ENCODE measurements at places on chromosomes 1 and 21.
A peak's percentile ranks its signal among the peaks of the same experiment; 100 is the strongest.

GRCh38 chr1:147046189-147046862 is 108.2 kb downstream of the NBPF12 start:
- no peaks in the 10 kb centered on the region for H3K36me3 ChIP-seq
- no peaks in the 10 kb centered on the region for H3K4me1 ChIP-seq
- no peak for DNase-seq
- peaks cover under 1% of the 10 kb centered on the region for H3K27me3 ChIP-seq
- H3K4me3 ChIP-seq = no peak overlapping the region

GRCh38 chr1:222788402-222789156 is 26.3 kb upstream of the DISP1 start:
- peaks cover 17% of the 10 kb centered on the region for H3K27me3 ChIP-seq
- H3K27ac ChIP-seq = no peak overlapping the region
- H3K4me1 ChIP-seq = peaks cover 3% of the 10 kb centered on the region
- H3K36me3 ChIP-seq = no peaks in the 10 kb centered on the region

- peaks cover 15% of the 10 kb centered on the region for H3K36me3 ChIP-seq
- no peaks in the 10 kb centered on the region for H3K27me3 ChIP-seq
- peak within 1 kb of the TSS; percentile 60 for H3K4me3 ChIP-seq
- H3K27ac ChIP-seq = peak within 1 kb of the TSS; percentile 85
- DNase-seq = peak; percentile 96
Measured at GRCh38 chr1:151006327-151007052, at the start of gene MINDY1. Gene MINDY1 (minus strand): TSS chr1:151006902. CDS start chr1:151002617, 4,285 bp downstream.

GRCh38 chr1:8025061-8025670 is 943 bp downstream of the ERRFI1 start:
- H3K4me1 ChIP-seq = peaks cover 18% of the 10 kb centered on the region
- H3K27ac ChIP-seq = peak overlapping the region; percentile 50
- DNase-seq = peak; percentile 49
- no peaks in the 10 kb centered on the region for H3K27me3 ChIP-seq

DNA sequence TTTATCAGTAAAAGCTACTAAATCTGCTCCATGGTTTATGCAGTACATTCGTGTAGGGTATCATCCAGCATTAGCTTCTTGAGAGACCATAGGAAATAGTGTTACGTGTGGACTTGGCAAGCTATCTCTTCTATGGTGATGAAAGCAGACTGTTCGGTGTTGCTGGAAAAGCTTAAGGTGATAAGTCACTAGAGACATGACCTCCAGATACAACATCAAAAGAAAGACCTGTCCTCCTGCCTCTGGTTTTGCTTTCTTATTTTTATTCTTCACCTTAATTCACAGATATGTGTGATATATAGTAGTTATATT is 53.5 kb upstream of the S1PR1 start:
- no peaks in the 10 kb centered on the region for H3K36me3 ChIP-seq
- H3K27me3 ChIP-seq = no peaks in the 10 kb centered on the region
- no peak overlapping the region for H3K4me3 ChIP-seq
- H3K27ac ChIP-seq = no peak overlapping the region

GRCh38 chr1:212862111-212862690 is 4.1 kb downstream of the FLVCR1 start:
- H3K27ac ChIP-seq = no peak overlapping the region
- H3K27me3 ChIP-seq = no peaks in the 10 kb centered on the region

DNA sequence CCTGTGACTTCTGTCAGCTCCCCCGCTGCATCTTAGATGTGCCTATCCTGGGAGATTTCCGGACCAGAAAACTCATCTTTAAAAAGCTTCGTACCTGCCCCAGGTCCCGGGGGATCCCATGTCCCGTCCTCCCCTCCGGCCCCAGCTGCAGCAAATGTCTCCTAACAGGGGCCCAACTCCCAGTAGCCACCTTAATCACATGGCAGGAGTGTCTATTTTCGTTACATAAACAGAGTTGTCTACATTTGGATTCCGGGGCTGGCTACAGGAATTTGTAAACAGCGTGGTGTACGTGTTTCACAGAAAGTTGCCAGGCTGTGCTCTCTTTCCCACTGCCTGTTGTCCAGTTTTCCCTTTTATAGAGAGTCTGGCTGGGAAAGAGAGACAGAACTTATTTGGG is 17.9 kb upstream of the KCNE2 start:
- DNase-seq = peak; percentile 78
- no peak overlapping the region for H3K4me3 ChIP-seq
- no peaks in the 10 kb centered on the region for H3K27me3 ChIP-seq
- no peak overlapping the region for H3K27ac ChIP-seq
- H3K36me3 ChIP-seq = no peaks in the 10 kb centered on the region

GRCh38 chr1:24181619-24182018 is 5.5 kb downstream of the IFNLR1 start:
- H3K36me3 ChIP-seq = no peaks in the 10 kb centered on the region
- DNase-seq = no peak
- H3K4me3 ChIP-seq = no peak overlapping the region
- H3K27me3 ChIP-seq = peaks cover 41% of the 10 kb centered on the region

DNA sequence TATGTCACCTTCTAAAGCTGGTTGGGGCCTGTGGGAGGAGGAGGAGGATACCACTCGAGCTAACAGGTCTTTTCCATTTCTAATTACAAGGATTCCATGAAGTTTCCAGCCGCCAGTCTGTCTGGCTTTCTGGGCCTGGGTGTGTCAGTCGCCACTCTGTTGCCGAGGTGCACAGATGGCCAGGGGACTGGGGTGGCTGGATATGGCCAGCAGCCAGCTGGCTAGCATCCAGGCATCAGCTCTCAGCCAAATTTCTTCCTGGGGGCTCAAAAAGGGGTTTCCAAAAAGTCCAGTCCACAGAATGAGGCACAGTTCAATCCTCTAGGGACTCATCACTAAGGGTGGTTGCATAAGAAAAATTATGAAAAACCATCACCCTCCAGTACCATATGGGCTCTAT is 32.4 kb downstream of the ITPKB start:
- H3K27ac ChIP-seq = no peak overlapping the region
- no peak for DNase-seq
- H3K36me3 ChIP-seq = no peaks in the 10 kb centered on the region
- no peaks in the 10 kb centered on the region for H3K27me3 ChIP-seq

DNA sequence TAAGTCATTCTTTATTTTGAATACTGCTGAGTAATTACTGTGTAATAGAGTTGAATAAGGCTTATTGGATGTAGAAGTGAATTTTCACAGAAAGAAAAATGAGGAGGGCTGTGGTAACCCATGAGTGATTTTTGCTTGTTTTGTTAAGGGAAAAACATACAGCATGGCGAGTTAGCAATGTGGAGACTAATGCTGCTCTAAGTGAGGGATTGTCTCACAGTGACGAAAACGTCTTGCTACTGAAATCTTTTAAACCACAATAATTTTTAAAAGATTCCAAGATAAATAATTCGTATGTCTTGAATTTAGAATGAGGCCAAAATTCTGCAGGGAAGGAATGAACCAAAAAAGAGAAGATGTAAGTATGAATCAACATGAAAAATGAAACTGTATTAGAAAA is 16.2 kb upstream of the PLA2G4A start:
- no peak for DNase-seq
- no peaks in the 10 kb centered on the region for H3K36me3 ChIP-seq
- no peaks in the 10 kb centered on the region for H3K4me1 ChIP-seq
- H3K27ac ChIP-seq = no peak overlapping the region

GRCh38 chr1:40894455-40894854 is 32.3 kb upstream of the CITED4 start:
- no peak overlapping the region for H3K4me3 ChIP-seq
- DNase-seq = no peak
- H3K4me1 ChIP-seq = peaks cover 14% of the 10 kb centered on the region
- no peak overlapping the region for H3K27ac ChIP-seq

GRCh38 chr21:31917108-31917507 is 44.3 kb downstream of the HUNK start:
- no peak for DNase-seq
- H3K36me3 ChIP-seq = no peaks in the 10 kb centered on the region
- H3K27me3 ChIP-seq = no peaks in the 10 kb centered on the region
- H3K27ac ChIP-seq = no peak overlapping the region

DNA sequence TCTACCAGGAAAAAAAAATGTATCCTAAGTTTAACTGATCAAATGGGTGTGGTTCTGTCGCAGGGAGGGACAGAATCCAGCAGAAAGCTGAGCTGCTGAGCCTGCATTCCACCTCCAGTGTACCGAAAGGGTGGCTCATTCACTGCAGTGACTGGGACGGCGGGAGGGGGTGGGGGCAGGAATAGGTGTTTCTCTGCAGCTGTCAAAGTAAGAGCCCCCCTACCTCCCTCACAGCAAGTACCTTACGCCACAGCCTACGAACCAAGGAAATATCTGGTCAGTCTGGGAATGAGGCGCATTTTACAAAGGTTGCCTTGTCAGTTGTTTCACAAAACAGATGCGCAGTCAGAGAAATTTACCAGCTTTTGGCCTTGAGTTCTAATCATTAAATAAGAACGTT is 1.7 kb downstream of the S100B start:
- H3K27me3 ChIP-seq = peaks cover 4% of the 10 kb centered on the region
- no peak overlapping the region for H3K4me3 ChIP-seq
- DNase-seq = no peak
- no peak overlapping the region for H3K27ac ChIP-seq
- H3K36me3 ChIP-seq = no peaks in the 10 kb centered on the region

- no peak overlapping the region for H3K27ac ChIP-seq
- no peaks in the 10 kb centered on the region for H3K4me1 ChIP-seq
- no peaks in the 10 kb centered on the region for H3K27me3 ChIP-seq
- H3K36me3 ChIP-seq = no peaks in the 10 kb centered on the region
Measured at GRCh38 chr1:187038784-187039183, 210.0 kb downstream of the PLA2G4A start.

- no peak overlapping the region for H3K27ac ChIP-seq
- H3K27me3 ChIP-seq = no peaks in the 10 kb centered on the region
- DNase-seq = no peak
- H3K4me3 ChIP-seq = no peak overlapping the region
- no peaks in the 10 kb centered on the region for H3K36me3 ChIP-seq
- H3K4me1 ChIP-seq = no peaks in the 10 kb centered on the region
Measured at GRCh38 chr1:176225911-176226310, 18.8 kb upstream of the COP1 start.

DNA sequence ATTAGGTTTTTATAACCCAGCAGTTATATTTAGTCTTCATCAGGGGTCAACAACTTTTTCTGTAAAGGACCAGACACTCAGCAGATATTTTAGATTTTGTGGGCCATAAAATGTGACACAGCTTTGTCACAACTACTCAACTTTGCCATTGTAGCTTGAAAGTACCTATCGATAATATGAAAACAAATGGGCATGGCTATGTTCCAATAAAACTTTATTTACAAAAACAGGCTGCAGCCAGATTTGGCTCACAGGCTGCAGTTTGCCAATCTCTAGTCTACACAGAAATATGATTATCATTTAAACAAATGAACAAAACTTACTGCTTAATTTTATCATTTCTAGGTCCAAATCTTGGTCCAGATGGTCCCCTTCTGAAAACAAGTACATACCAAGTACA is 23.0 kb downstream of the VAMP4 start:
- H3K36me3 ChIP-seq = no peaks in the 10 kb centered on the region
- no peaks in the 10 kb centered on the region for H3K4me1 ChIP-seq
- no peak for DNase-seq
- H3K27me3 ChIP-seq = no peaks in the 10 kb centered on the region
- H3K4me3 ChIP-seq = no peak overlapping the region

DNA sequence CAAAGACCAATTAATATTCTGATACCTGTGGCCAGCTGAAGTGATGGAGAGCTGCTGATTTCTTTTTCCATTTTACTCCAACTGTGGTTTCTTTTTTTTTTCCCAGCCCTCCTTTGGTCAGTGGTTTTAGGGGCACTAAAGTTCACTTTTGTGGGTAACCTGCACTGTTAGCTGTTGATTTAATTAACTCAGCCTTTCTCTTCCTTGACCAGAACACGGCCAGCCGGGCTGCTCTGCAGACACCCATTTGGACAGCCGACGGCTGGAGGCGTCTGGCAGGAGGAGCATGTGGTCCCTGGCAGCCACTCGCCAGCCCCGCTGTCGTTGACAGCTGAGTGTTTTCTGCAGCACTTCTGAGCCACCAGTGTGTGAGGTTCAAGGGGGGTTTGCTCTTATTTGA is 136.2 kb upstream of the RUNX3 start:
- H3K36me3 ChIP-seq = no peaks in the 10 kb centered on the region
- H3K4me3 ChIP-seq = no peak overlapping the region
- no peak for DNase-seq

- peaks cover 29% of the 10 kb centered on the region for H3K27me3 ChIP-seq
- H3K27ac ChIP-seq = no peak overlapping the region
Measured at GRCh38 chr1:204331275-204331674, 28.5 kb downstream of the PLEKHA6 start.

GRCh38 chr1:202716654-202717053 is 6.4 kb upstream of the SYT2 start:
- no peaks in the 10 kb centered on the region for H3K36me3 ChIP-seq
- H3K27ac ChIP-seq = no peak overlapping the region
- no peaks in the 10 kb centered on the region for H3K4me1 ChIP-seq

- DNase-seq = peak; percentile 1
- H3K4me3 ChIP-seq = no peak overlapping the region
- H3K4me1 ChIP-seq = no peaks in the 10 kb centered on the region
- H3K27me3 ChIP-seq = no peaks in the 10 kb centered on the region
- no peak overlapping the region for H3K27ac ChIP-seq
Measured at GRCh38 chr21:16046656-16047330, 317.0 kb downstream of the USP25 start.

Measured in mesenchymal stem cell (in vitro differentiated cells and primary cell).